ENCODE measurements at places on chromosomes 6 and 20.
A peak's percentile ranks its signal among the peaks of the same experiment; 100 is the strongest.

GRCh38 chr6:138778331-138778730 is 4.8 kb downstream of the CCDC28A start:
- no peak for DNase-seq

DNA sequence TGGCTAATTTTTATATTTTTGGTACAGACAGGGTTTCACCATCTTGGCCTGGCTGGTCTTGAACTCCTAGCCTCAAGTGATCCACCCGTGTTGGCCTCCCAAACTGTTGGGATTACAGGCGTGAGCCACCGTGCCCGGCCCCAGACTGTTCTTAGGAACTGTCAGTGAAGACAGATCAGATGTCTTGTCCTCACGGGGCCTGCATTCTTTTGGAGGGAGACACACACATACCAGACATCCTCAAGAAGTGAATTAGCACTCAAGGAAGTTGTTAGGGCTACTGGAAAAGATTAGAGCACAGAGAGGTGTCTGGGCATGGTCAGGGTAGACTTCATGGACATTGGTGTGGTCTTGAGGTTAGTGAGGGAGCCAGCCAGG is 10.3 kb upstream of the LPIN3 start:
- peak; percentile 60 for DNase-seq

DNA sequence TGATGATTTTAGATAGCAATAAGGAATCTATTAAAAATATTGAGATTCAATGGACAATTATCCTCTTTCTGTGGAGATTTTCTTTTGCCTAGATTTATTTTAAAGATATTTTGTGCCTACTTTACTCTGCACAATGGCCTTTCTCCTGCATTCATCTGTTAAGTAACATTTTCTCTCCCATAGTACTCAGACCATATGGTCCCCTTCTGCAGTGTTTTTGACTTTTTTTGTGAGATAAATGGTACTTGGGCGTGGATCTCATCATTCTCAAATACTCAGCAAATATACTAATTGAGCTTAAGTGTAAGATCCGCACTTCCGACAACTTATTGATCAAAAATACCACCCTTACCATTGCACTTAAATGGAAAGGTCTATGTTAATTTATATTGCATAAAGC is 55.8 kb downstream of the PHACTR1 start:
- DNase-seq: no peak

DNA sequence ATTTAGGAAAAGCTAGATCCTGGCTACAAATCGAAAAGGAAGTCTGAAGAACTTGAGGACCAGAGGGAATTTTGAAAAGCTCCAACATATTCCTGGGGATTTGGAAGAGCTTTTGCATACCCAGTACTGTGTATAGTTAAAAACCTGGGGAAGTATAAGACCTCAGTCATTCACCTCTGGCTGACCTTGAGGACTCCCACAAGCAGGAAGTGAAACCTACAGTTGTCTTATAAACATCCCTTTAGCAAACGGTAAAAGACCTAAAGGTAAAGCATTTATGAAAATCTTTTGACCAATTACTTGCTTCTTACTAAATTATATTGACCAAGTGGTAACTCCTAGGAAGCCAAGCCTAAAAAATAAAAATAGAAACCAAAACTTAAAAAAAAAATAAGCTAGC is 175.0 kb downstream of the HAO1 start:
- no peak for DNase-seq

DNA sequence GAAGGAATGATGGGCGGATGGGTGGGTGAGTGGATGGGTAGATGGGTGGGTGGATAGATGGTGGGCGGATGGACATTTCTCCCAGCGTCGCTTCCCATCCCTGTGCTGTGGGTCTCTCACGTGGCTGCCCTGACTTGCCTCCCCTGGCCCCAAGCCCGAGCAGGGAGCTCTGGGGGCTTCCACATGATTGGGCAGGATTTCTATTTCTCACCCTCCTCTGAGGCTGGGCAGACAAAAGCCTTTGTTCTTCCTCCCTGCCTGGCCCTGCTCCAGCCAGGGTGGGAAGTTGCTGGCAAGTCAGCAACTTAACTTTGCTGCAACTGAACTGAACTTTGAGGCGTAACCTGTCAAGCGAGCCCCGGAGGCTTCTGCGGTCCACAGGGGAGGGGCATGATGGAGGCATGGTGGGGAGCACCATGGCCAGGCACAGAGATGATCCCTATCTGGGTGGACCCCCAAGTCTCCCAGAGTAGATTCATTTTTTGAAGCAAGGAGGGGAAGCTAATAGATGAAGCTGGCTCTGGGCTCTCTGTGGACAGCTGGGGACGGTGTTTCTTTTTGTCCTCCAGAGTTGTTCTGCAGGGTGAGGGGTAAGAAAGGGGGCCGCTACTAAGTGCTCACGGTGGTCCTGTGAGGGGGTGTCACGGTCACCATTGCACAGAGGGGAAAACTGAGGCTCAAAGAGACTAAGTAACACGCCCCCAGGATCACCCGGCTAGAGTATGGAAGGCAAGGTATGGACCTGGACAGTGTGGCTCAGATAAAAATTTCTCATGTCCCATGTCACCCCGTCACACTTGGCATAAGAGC is 140.1 kb downstream of the CEBPB start:
- no peak for DNase-seq

Measured in mesenchymal stem cell (in vitro differentiated cells and primary cell).